ENCODE measurements at places on chromosomes 7 and 10.

GRCh38 chr10:33216661-33217427 lies 117.6 kb downstream of the NRP1 start:
- no peak for DNase-seq

GRCh38 chr10:93462881-93463280 lies 19.3 kb downstream of the MYOF start:
- DNase-seq: no peak

- no peak for DNase-seq
Measured at GRCh38 chr7:143396625-143397556, 11.8 kb downstream of the EPHA1 start.

GRCh38 chr7:101731502-101732084 lies 85.8 kb upstream of the CUX1 start:
- DNase-seq: no peak

Measured in skeletal muscle cell (primary cell).